Muscle of back (tissue), 13 donors: ENCODE measurements at places on chromosomes 6 and 20. TPM values are rescaled to one million over a fixed set of nuclear protein-coding genes. Genes with fewer than 3 reads are reported as not detected.

- no peak for DNase-seq
Observed at GRCh38 chr6:100134703-100135102, 140.7 kb upstream of the MCHR2 start.

- no peak for DNase-seq
Observed at GRCh38 chr6:145245119-145245518, 490.2 kb downstream of the EPM2A start.

DNA sequence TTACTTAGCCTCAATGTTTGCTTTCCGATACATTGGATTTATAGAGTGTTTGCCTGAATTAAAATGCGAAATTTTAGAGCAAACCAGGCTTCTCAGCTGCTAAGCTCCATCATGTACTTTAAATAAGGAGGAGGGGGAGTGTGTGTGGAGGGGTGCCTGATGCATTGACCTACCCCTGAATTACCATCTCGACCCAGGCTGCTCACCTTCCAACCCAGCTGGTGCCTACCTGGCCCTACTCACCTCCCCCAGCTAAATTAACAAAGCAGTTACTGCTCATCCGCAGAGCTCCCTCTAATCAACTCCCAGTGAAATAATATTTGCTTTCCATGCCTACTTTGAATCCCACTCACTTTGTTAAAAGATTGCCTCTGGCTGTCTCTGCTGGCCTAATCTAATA is 544.5 kb downstream of the MAFB start:
- DNase-seq, result no peak

- DNase-seq, result peak; percentile 49
Observed at GRCh38 chr20:53642196-53643030, 48.8 kb upstream of the ZNF217 start.

DNA sequence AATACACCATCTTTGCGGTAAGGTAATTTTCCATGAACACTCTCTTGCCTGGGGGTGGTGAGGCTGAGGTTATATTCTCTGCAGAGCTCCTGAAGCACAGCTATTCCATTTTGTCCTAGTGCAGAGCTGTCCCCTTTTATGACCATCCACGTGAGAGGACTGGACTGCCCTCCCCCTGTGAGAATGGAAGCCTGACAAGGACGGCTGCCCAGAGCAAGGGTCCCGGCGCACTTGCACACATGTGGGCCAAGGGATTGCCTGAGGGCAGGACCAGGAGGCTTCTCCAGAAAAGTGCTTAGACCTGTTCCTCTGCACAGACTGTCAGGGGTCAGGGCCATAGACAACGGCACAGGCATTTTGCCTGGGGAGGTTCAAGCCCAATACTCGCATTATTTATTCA is 48.2 kb downstream of the SLC22A23 start:
- no peak for DNase-seq

DNA sequence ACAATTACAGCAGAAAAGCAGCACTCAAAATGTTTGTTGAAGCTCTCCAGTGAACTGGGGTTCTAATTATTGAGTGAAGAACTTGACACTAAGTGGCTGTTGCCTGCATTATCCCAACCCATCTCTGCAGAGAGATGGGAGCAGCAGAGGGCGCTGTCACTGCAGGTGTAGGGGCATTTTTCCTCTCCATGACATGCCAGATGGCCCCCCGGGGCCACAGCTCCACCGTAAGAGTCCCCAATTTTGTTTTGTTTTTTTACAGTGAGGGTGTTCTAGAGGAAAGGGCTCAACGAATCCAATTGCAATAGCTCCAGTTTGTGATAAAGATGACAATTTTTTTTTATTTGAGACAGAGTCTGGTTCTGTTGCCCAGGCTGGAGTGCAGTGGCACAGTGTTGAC is 1.9 kb upstream of the FUCA2 start:
- no peak for DNase-seq

DNA sequence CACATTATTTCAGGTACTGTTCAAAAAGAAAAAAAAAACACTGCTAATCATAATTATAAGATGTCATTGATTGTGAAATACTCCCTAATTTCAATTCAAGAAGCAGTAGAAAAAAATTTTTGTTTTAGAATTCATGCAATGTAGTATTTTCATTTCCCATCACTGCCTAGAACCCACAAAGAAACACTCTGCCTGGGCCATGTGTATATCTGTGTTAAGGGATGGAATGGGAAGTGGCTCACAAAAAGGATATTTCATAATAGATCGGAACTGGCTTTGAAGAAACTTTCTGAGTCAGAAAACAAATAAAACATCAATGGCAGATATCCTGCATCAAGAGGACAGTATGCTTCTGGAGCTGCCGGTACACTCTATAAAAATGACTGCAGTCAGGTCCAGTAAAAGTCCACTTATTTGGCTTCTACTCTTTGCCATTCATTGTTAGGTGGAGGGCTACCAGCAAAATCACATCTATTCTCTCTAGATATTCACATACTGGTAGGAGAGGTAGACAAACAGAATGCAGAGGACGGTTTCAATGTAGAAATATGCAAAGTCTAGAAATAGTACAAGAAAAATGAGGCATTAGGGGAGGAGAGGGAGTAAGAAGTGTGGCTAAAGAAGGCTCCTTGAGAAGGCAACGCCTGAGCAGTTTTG is 135.0 kb upstream of the TNFAIP3 start:
- no peak for DNase-seq

GRCh38 chr20:62308102-62308822 is 5.5 kb downstream of the ADRM1 start:
- no peak for DNase-seq

GRCh38 chr6:39335780-39336545 is 13.5 kb upstream of the KCNK16 start:
- DNase-seq, result no peak

DNA sequence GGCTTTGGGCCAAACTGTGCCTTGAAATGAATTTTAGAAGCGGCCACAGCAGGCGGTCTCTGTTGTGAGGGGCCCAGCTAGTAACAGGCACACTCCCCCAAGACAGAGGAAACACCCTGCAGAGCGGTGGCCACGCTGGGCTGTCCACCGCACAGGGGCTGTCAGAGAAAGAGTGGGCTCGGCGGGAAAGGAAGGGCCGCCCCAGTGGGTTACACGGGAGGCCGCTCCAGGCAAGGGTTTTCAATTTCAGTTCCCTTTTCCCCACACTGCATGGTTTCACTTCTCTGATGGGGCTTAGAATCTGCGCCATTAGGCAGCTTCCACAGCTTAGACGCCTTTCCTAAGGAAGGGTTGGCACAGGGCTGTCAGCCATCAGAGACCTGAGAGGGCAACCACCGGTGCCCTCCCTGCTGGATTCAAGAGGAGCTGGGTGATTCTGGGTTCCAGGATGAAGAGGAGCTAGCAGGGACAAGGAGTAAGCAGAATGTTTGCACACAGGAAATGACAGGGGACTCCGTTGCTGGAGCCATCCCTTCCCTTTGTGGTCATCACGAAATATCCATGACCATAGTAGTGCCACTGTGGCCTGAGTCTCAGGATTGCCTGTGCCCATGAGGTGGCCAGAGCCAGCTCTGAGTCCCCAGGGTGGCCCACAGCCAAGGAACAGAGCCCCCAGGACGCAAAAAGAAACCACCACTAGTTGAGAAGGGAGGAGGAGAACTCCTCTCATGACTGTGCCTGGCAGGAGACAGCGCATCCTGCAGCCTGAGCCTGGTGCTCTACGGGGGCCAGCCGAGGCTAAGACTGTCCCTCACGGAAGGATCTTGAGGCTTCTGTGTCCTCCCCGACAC is 282.7 kb downstream of the NRN1 start:
- DNase-seq, result peak; percentile 65

DNA sequence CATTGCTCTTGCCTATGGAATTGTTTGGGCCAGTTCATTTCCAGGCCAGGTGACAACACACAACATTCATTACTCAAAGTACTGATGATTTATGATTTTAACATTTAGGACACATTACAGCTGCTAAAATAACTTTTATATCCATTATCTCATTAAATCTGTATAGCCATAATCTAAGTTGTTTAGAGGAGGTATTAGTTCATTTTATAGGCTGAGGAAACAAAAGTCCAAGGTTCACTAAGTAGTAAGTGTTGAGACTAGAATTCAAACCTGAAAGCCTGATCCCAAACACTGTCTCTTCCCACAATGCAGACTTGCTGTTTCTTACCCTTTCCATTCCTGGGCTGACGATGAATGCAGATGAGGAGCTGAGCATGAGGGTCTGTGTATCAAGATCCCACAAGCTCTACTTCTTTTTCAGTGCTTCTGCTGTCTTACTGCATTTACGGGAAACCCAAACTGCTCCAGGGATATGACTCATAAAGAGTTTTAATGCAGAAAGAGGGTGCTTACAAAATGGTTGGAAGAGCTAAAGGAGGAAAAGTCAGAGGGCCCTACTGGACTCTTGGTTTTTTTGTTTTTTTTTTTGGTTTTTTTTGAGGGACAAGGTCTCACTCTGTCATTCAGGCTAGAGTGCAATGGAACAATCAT is 17.9 kb downstream of the TENT5A start:
- no peak for DNase-seq

GRCh38 chr20:10040070-10040975 is 5.5 kb downstream of the ANKEF1 start:
- no peak for DNase-seq

GRCh38 chr20:7775072-7775471 is 165.2 kb downstream of the HAO1 start:
- DNase-seq, result no peak

- no peak for DNase-seq
Observed at GRCh38 chr6:148963738-148964137, 216.9 kb downstream of the UST start.

DNA sequence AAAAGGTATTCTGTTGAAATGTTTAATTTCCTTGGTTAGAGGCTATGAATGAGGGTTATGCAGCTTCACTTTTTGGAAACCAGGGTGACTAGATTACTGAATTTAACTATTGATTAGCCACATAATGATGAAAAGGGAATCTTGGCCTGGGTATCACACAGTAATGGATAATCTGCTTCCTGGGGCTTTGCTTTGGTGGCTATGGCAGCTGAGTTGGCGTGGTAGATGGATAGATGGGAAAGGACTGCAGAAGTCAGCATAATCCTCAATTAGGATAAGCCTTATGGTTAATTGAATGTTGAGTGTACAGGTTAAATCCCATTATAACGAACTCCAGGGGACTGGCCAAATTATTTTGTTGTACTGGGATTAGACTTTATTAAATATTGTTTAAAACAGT is 5.2 kb downstream of the NCOA3 start:
- DNase-seq, result no peak

DNA sequence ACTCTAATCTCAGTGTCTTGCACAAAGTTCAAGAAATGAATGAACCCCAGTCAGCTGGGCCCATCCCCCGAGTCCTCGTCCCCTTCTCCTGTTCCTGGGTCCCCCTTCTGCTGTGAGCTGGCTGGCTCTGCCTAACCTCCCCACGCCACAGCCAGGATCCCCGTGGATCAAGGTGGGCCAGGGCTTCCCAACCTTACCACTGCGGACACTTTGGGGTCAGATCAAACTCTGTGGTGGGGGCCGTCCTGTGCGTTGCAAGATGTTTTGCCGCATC is 116.2 kb downstream of the SULF2 start:
- no peak for DNase-seq

GRCh38 chr6:81996414-81996813 is 243.9 kb upstream of the TENT5A start:
- no peak for DNase-seq

- DNase-seq, result no peak
Observed at GRCh38 chr20:63027922-63028389, 21.2 kb upstream of the BHLHE23 start.

GRCh38 chr6:144415014-144415413 is 129.9 kb downstream of the UTRN start:
- no peak for DNase-seq

PDYN gene
- not detected for polyA plus RNA-seq

PLA2G7 gene
- polyA plus RNA-seq, result 2.1 TPM

CCM2L gene
- polyA plus RNA-seq, result 5.3 TPM

CCN6 gene
- 0.09 TPM for polyA plus RNA-seq

KHDC1 gene
- 3.2 TPM for polyA plus RNA-seq

TINAG gene
- not detected for polyA plus RNA-seq

KLHDC3 gene
- polyA plus RNA-seq, result 177 TPM

EDN1 gene
- 4.1 TPM for polyA plus RNA-seq

LRRC1 gene
- 8.7 TPM for polyA plus RNA-seq

C6orf15 gene
- not detected for polyA plus RNA-seq

CAGE1 gene
- polyA plus RNA-seq, result 0.12 TPM

SOX18 gene
- polyA plus RNA-seq, result 8.8 TPM

DNAH8 gene
- 3.6 TPM for polyA plus RNA-seq

OPN5 gene
- 0.15 TPM for polyA plus RNA-seq

JPH2 gene
- polyA plus RNA-seq, result 44.7 TPM

VARS1 gene
- 49.8 TPM for polyA plus RNA-seq
